ENCODE measurements at places on chromosomes 2 and 18.

GRCh38 chr2:125456693-125457363 lies 1199.1 kb upstream of the GYPC start:
- no peak for DNase-seq

DNA sequence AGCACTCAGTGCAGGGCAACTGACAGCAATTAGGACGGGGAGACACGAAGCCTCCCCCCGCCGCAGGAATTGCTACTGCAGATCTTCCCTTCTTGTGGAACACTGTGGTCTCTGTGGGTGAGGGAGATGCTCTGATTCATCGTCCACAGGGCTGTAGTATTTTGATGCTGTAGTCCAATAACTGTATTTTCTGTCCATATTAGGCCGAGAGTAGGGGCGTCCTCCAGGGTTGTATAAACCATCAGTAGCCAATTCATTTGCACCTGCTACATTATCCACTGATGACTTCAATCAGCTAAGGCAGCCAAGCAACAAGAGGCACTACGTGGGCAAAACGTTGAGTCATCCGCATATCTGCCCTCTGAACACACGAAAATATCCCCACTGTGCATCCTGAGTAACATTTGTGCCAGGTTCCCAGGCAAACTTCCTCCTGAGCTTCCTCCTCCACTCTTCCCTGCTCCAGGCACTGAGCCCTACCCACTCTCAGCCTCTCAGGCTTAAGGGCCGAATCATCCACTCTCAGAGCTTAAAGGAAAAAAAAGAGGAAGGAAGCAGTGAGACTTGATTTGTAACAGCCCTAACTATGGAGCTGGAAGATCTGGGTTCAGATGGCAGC lies 62.1 kb downstream of the LBH start:
- DNase-seq, result no peak

DNA sequence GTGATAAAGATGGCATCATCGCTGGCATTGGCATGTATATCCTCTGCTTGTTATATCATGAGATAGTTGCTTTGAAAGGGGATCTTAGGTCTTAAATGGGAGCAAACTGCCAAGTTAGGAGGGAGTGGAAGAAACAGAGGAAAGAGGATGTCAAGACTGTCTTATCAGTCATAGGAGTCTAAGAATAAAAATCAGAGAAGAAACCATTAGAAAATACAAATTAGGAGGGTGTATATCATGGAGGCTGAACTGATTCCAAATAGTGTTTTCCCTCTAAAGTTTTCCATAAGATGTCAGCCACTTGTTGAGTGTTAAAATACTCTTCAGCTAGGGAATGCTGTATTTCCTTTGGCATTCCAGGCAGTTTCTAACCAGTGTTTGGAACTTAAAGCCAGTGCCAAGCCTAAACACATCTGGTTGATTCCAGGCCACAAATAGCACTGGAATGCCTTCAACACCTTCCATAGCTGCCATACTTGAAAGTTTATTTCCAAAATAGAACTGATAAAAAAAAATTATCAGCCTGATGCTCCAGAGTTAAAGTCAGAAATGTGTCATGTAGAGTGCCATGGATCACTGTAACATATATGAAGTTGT lies 129.4 kb downstream of the ZEB2 start:
- no peak for DNase-seq

DNA sequence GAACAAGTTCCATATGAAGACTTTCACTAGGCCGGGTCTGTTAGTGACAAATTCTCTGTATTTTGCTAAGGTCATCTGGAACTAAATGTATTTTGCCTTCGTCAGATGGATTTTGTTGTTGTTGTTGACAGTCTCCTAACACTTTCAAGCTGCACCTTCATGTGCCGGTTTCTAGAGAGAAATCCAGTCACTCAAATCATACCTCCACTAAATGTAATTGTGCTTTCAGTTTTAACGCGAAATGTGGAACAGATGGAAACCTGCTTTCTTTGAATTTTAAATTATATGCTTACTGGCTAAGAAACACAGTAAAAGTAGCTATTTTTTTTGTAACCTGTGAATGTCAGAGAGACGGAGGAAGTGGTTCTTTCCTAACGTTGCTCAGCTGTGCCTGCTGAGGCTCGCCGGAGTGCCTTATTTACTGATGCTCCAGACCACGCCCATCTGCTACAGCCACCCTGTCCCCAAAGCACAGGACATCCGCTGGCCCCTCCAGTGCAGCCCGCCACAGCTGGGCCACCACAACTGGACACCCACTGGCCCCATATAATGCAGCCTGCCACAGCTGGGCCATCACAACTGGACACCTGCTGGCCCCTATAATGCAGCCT lies 134.7 kb downstream of the PXDN start:
- no peak for DNase-seq

GRCh38 chr2:177314722-177315264 lies 50.3 kb upstream of the NFE2L2 start:
- no peak for DNase-seq

- DNase-seq, result no peak
These were observed 73.6 kb downstream of the MAIP1 start for GRCh38 chr2:200028998-200029397.

- no peak for DNase-seq
These were observed 51.2 kb upstream of the NOSTRIN start for GRCh38 chr2:168751104-168751740.

DNA sequence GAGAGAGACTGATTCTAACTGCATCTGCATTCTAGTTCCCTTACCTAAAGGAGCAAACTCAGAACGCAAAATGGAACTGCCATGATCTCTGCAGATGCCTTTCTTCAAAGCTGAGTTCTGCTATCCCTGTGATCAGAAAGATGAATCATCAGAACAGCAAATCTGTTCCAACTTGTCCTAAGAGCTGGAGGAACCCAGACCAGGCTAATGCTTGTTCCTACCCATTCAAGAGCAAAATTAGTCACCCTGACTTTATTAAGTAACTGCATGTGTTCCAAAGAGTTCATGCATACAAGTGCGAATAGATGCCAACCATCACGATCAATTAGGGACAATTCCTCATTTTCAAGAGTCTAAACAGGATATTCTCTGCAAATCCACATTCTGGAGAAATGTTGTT lies 46.5 kb downstream of the MBP start:
- no peak for DNase-seq

- no peak for DNase-seq
These were observed 199.1 kb upstream of the SLC14A2 start for GRCh38 chr18:45416168-45416567.

DNA sequence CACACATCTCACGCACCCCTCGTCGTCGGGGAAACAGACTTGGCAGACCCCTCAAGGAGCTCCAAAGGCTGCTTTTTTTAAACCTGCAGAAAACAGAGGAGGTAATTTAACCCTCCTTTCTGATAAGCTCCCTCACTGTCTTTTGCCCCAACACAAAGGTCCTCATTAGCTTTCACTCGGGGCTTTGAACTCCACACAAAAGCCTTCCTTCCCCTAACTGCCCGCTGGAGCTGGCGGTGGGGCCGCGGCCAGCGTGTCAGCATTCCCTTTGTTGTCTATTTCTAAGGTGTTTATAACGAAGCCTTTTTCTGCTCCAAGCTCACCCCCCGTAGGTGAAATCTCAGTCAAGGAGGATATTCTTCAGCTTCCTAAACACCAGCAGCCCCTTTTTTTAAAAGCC lies 43.5 kb upstream of the ID2 start:
- no peak for DNase-seq

DNA sequence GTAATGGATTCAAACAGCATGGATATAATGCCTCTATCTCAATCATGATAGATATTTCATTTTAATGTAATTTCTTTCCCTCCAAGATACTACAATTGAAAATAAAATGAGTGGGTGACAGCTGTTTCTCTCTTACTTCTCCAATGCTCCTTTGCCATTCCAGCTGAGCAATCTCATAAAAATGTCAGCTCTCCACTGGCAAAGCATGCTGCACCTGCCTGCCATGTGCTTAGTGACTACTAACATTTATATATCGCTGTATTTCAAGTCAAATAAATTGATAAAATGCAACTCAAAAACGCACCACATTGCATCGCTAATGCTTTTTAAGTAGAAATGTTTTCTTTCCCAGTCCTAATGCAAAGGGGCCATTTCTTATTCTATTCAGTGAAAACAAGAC lies 1093.9 kb downstream of the CBLN2 start:
- no peak for DNase-seq

- no peak for DNase-seq
These were observed 23.4 kb upstream of the PTPN2 start for GRCh38 chr18:12907258-12907925.

DNA sequence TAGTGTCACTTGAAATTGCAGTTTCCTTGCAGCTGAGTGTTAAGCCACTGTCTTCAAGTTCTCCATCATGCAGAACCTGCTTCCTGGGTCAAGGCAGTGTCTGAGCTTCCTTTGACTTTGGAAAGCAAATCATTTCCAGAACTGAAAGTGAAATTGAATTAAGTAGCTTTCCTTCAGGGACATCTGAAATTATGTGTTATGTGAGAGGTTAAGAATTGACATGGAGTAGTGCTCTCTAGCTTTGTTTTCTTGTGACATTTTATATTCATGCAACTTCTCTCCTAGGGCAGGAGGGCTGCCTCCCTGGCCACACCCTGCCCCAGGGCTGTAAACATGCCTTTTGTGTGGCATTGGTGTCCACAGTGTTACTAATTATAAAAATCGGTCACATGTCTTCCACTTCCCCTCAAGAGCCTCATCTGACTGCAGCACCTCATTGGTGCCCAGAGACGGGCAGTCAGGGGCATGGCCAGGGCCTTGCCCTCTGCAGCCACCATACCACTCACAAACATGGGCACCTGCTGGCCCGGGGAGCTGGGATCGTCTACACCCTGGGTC lies 14.4 kb downstream of the RAB12 start:
- DNase-seq, result no peak

DNA sequence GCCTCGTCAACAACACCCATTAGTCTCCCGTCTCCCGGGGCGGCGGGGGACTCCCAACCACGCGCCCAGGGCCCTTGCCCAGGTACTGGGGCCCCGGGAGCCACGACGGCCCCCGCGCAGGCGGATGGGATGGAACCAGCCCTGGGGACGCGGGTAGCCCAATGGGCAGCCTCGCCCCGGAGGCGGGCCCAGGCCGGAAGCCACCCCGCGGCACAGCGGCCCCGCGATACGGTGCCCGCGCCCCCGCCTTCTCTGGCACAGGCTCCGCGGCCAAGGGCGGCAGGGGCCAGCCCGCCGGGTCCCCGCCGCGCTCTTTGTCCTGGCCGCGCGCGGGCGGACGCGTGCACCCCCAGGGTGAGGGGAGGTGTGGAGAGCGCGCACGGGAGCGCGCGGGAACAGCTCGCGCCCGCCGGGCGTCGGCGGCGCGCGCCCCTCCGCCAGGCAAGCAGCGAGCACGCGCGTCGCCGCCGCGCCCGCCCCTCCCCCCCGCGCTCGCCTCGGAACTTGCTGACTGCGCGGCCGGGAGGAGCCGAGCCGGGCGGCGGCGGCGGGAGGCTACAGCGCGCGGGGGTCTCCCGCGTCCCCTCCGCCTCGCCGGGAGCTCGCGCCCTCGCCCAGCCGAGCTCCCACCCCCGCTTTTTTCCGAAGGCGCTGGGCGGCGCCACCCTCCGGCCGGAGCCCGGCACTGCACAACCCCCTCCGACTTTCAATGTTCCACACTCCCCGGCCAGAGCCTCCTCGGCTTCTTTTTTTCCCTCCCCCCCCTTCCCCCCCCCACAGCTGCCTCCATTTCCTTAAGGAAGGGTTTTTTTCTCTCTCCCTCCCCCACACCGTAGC lies at the start of gene UBE2E3:
TSS of gene UBE2E3 (plus strand) at position 500 of the 837 bp plus-strand sequence. CDS start 1,438 bp downstream, outside the sequence.
- peak; percentile 68 for DNase-seq

- DNase-seq, result no peak
These were observed 42.7 kb upstream of the CDH19 start for GRCh38 chr18:66646609-66647008.

- no peak for DNase-seq
These were observed 10.5 kb upstream of the IKZF2 start for GRCh38 chr2:213161759-213162515.

DNA sequence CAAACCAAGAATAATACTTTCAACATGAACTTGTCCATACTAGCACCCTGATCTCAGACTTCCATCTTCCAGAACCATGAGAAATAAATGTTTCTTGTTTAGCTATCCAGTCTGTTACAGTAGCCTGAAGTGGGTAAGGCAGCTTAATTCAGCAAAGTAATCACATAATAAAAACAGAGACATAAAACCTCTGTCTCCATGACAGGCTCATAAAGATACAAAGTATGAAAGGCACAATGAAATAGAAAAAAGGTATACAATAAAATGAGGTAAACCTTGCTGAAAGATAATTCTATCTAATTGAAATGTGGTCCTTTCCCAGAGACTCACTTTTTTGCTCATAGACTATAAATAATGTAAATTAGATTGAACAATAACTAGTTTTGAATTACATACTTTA lies 46.7 kb upstream of the WDR75 start:
- DNase-seq, result no peak

DNA sequence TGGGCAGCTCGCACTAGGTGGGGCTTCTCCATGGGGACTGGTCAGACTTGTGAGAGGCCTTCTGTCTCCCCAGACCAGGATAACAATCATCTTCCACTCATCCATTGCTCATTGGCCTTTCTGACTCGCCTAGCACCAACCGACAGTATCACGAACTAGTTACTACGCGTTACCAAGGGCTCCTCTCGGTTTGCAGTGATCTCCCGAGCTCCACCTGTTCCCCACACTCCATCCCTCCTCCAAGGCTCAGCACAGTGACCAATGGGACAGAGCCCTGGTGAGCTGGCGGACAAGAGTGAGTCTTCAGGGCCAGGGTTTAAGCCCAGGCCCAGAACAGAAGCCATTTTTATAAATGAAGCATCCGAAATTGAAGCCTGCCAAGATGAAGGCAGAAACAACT lies 42.8 kb upstream of the SMAD7 start:
- no peak for DNase-seq

DNA sequence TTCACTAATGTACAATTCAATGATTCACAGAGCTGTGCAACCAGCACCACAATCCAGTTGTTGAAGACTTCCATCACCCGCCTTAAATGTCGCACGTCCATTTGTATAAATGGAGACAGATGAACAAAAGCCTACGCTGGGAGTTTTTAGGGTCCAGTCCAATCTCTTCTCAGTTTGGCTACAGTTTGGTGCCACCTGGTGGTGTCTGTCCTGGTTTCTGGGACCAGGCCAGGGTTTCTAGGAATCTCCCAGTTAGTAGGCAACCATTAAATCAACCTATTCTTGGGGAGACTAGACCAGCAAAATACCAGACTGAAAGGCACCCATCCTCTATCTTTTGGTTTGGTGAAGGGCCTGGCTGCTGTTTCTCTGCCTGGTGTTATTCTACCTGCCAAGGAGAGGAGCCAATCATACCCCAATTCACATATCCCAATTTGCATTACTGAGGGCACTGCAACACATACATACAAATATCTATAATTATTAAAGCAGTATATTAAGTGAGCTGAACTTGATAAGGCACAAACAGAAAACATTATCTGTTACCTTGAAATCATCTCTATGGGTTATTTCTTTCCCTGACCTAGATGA lies 3.2 kb upstream of the DDX1 start:
- peak; percentile 10 for DNase-seq

Data from stimulated activated CD4-positive, alpha-beta T cell treated with anti-CD3 and anti-CD28 coated beads, Interleukin-4, amount 100 ng/mL, for 48 hours (primary cell).